Osteoblast (primary cell): ENCODE measurements at places on chromosomes 4 and X. TPM values are rescaled to one million over a fixed set of nuclear protein-coding genes. Genes with fewer than 3 reads are reported as not detected.
A peak's percentile ranks its signal among the peaks of the same experiment; 100 is the strongest.

DNA sequence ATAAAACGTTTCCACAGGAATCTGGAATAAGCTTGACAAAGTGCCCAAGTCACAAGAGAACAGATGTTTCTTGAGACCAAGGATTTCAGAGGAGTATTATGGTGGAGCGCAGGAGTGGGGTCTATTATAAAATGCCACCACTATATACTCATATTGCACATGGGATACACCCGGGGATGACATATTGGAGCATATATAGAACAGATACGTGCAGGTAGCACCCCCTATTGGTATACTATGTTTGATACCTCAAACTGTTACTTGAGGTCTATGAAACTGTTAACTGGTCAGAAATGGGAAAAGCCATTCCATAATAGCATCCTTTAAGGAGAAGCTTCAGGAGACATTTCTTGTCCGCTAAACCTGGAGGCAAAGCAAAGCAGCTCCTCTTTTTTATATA lies 86.0 kb downstream of the PCYT1B start:
- DNase-seq, result peak; percentile 74
- H3K4me3 ChIP-seq, result no peak overlapping the region
- H3K27ac ChIP-seq, result no peak overlapping the region

DNA sequence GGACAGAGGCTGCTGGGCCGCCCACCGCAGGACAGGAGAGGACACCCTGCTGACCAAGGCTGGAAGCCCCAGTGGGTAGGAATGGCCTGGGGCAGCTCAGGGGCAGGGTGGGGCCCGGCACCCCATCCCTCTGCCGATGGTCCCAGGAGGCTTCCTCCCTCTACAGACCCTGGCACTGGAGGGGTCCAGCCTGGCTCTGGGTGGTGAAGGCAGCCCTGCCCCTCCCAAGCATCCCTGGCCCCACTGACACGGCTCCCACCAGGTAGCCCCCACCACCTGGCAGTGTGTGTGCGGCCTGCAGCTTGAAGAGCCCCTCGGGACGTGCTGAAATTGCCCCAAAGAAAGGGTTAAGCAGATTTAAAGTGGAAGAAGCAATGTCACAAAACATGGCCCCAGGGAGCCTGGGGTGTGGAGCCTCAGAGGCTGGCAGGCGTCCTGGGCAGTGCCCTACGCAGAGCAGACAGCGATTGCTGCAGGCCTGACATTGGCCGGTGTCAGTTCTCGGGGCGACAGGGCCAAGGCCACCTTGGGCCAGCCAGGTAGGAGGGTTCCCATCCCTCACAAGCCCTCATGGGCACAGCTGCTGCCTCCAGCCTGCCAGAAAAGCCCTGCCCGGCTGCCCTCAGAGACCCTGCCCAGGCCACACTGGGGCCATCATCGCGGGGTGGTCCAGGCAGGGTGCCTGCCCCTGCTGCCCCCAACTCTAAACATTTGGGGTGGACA lies 80.5 kb downstream of the FAM53A start:
- peaks cover 4% of the 10 kb centered on the region for H3K27me3 ChIP-seq
- no peaks in the 10 kb centered on the region for H3K4me1 ChIP-seq
- DNase-seq, result peak; percentile 90
- H3K4me3 ChIP-seq, result no peak overlapping the region
- H3K36me3 ChIP-seq, result no peaks in the 10 kb centered on the region
- no peak overlapping the region for H3K27ac ChIP-seq

DNA sequence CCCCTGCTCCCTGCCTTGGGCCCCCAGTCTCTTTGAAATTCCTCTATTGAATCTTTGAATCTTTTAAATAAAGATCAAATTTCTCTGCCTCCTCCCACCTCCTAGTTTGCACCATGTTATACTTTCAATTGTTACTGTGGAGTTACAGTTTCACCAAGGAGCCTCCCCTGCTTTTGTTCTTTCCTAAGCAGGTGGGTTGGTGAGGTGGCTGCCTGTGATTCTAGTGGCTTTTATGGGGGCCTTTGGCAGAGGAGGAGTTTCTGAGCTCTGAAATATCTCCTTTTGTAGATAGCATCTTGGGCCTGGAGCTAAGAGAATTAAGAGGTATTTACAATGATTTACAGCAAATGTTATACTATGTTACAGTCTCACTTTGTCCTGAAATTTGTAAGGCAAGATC lies 133.8 kb upstream of the STX18 start:
- no peak for DNase-seq
- peaks cover 23% of the 10 kb centered on the region for H3K27me3 ChIP-seq
- H3K4me1 ChIP-seq, result peaks cover 6% of the 10 kb centered on the region
- no peaks in the 10 kb centered on the region for H3K36me3 ChIP-seq

DNA sequence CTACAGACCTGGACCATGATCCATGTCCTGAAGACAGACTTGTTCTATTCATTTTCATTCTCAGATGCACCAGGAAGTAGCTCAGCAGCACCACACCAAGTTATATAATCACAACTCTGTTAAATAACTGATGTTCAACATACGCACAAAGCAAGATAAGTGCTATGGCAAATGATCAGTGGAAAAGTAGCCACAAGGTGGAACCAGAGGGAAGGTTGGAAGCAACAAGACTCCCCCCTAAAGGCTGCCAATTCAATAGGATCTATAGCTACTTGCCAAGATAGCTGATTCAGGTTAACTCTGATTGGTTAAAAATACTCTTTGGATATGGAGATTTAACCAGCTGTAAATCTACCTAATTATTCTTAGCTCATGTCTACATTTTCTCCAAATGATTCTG lies 23.7 kb upstream of the FAM47B start:
- H3K27me3 ChIP-seq, result no peaks in the 10 kb centered on the region
- peaks cover 12% of the 10 kb centered on the region for H3K4me1 ChIP-seq
- H3K36me3 ChIP-seq, result no peaks in the 10 kb centered on the region

GRCh38 chr4:188109157-188109755 lies at the start of gene TRIML2:
TRIML2 (minus strand) TSS chr4:188109603; CDS start chr4:188105368, 4,235 bp downstream.
- H3K27me3 ChIP-seq, result no peaks in the 10 kb centered on the region
- no peak within 1 kb of the TSS for H3K27ac ChIP-seq
- H3K36me3 ChIP-seq, result no peaks in the 10 kb centered on the region
- DNase-seq, result peak; percentile 60
- H3K4me3 ChIP-seq, result no peak within 1 kb of the TSS
- peaks cover 14% of the 10 kb centered on the region for H3K4me1 ChIP-seq

DNA sequence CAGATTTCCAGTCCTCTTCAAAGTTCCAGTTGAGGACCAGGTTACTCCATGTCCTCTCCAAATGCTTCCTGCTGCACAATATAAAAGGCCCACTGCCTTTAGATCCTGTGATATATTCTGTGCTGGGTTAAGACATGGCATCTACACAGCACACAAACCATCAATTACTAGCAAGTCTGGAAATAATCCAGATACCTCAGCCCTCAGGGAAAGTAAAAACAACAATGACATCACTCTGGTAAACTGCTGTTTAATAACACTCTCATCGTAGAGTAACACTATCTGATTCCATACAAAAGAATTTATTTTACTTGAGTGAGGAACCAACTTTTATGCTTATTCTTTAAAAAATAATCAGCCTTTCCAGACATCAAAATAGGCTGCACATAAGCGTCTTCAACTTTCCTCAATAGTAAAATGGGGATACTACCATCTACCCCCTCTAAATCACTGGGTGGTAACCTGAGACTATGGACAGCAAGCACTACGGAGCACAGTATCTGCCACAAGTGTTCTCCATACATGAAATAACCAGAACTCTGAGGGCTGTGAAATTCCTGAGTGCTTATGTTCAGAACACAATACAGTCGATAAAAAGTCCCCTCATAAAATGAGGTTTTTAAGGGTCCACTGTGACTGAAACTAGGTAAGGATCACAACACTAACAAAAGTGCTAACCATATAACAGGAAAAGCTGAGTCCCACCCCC lies 53.4 kb downstream of the ABCG2 start:
- H3K27me3 ChIP-seq, result no peaks in the 10 kb centered on the region
- no peaks in the 10 kb centered on the region for H3K36me3 ChIP-seq
- H3K4me1 ChIP-seq, result peaks cover 46% of the 10 kb centered on the region
- no peak for DNase-seq
- no peak overlapping the region for H3K4me3 ChIP-seq

GRCh38 chrX:51852621-51853020 lies 40.8 kb upstream of the MAGED1 start:
- H3K27ac ChIP-seq, result no peak overlapping the region
- H3K27me3 ChIP-seq, result peaks cover 3% of the 10 kb centered on the region
- H3K4me3 ChIP-seq, result no peak overlapping the region
- no peak for DNase-seq

- H3K36me3 ChIP-seq, result no peaks in the 10 kb centered on the region
- no peak for DNase-seq
- no peak overlapping the region for H3K27ac ChIP-seq
- H3K4me1 ChIP-seq, result no peaks in the 10 kb centered on the region
- H3K27me3 ChIP-seq, result no peaks in the 10 kb centered on the region
Measured at GRCh38 chr4:99190336-99190735, 28.7 kb downstream of the ADH6 start.

- DNase-seq, result peak; percentile 72
- no peak overlapping the region for H3K27ac ChIP-seq
- peaks cover 6% of the 10 kb centered on the region for H3K36me3 ChIP-seq
- no peaks in the 10 kb centered on the region for H3K27me3 ChIP-seq
- H3K4me3 ChIP-seq, result no peak overlapping the region
Measured at GRCh38 chrX:154083126-154083517, 14.4 kb downstream of the MECP2 start.

- H3K4me3 ChIP-seq, result no peak overlapping the region
- H3K27ac ChIP-seq, result no peak overlapping the region
- H3K36me3 ChIP-seq, result no peaks in the 10 kb centered on the region
Measured at GRCh38 chr4:94811643-94812042, 53.9 kb downstream of the BMPR1B start.

GRCh38 chr4:80839281-80839680 lies 191.2 kb upstream of the BMP3 start:
- H3K4me1 ChIP-seq, result no peaks in the 10 kb centered on the region
- no peak overlapping the region for H3K27ac ChIP-seq
- no peaks in the 10 kb centered on the region for H3K36me3 ChIP-seq
- DNase-seq, result no peak

DNA sequence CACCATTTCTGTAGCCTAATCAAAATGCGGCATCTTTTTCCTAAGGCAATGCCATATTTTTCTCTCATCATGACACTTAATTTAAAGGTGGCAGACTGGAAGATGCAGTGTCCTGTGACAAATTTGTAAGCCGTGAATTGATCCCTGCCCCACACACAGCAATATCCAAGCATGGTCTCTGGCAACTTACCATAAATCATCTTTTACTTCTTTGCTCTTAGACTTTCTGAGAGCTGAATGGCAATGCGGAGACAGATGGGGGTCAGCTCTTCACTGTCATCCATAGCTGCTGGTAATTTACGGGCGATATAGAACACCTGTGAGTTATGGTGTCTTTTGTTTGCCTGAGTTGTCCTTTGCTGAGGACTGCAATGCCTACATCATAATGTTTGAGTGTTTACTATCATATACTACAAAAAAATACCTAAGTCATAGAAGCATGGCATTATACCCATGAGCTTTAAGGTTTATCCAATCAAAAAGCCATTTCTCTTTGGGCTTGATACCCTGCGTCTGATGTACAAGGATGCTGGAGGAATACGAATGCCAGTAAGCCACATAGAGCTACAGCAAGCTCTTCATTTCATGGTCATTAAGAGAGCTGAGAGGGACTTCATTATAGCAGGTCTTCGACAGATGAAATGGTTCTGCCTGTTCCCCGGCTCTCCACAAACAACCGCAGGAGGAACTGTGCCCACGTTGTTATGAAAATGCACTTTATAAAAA lies 148.1 kb downstream of the TRIML1 start:
- H3K4me1 ChIP-seq, result no peaks in the 10 kb centered on the region
- no peak overlapping the region for H3K4me3 ChIP-seq
- no peaks in the 10 kb centered on the region for H3K27me3 ChIP-seq
- no peaks in the 10 kb centered on the region for H3K36me3 ChIP-seq
- H3K27ac ChIP-seq, result no peak overlapping the region

DNA sequence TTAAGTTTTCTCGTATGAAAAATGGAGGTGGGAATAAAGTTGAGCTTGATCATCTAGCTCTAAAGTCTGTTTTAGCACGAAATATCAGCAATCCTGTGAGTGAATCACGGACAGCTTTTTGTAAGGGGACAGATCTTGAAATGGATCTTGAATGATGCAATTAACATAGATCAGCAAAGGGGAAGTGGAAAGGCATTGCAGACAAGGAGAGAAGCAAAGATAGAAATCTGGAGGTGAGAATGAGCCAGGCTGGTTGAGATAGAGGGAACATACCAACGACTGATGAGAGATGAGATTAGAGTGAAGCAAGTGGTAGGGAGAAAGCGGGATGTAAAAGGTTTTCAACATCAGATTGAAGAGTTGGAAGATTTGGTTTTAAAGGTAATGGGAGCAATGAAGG lies 4.6 kb upstream of the DGKK start:
- H3K27me3 ChIP-seq, result peaks cover 21% of the 10 kb centered on the region
- DNase-seq, result no peak
- no peak overlapping the region for H3K4me3 ChIP-seq
- no peaks in the 10 kb centered on the region for H3K36me3 ChIP-seq

Gene NLRP2B
- under 0.01 TPM in 1 of 2 replicates, not detected in the other for total RNA-seq

Gene FAM199X
- total RNA-seq, result 20.3 and 22.4 TPM in 2 replicates

Gene BEX5
- total RNA-seq, result not detected in 2 replicates

Gene CTAG2
- total RNA-seq, result 0.88 and 13.8 TPM in 2 replicates

Gene SHROOM3
- 9.4 and 9.8 TPM in 2 replicates for total RNA-seq

Gene FAT1
- 474 and 522 TPM in 2 replicates for total RNA-seq

Gene MTMR8
- 0.72 and 1.2 TPM in 2 replicates for total RNA-seq
